ENCODE measurements at places on chromosomes 1 and 21.

DNA sequence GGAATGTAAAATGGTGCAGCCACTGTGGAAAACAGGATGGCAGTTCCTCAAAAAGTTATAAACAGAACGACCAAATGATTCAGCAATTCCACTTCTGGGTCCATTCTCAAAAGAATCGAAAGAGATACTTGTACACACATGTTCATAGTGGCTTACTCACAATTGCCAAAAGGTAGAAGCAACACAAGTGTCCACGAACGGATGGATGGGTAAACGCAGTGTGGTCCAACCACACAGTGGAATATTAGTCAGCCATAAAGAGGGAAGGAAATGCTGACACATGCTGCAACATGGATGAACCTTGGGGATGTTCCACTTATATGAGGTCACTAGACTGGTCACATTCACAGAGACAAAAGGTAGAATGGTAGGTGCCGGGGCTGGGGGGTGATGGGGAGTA lies 5.3 kb downstream of the KRTAP10-1 start:
- DNase-seq, result no peak

GRCh38 chr1:176157995-176158394 lies 49.1 kb downstream of the COP1 start:
- DNase-seq, result no peak

GRCh38 chr1:226680653-226681052 lies 58.4 kb downstream of the ITPKB start:
- no peak for DNase-seq

GRCh38 chr1:232416026-232416568 lies 213.8 kb downstream of the SIPA1L2 start:
- DNase-seq, result no peak

- no peak for DNase-seq
Observed at GRCh38 chr1:151991663-151992302, 1.9 kb downstream of the S100A10 start.

GRCh38 chr1:229479660-229480399 lies 28.3 kb downstream of the NUP133 start:
- peak; percentile 66 for DNase-seq

GRCh38 chr21:18655931-18656330 lies 252.3 kb upstream of the TMPRSS15 start:
- DNase-seq, result no peak

- no peak for DNase-seq
Observed at GRCh38 chr1:208029381-208030287, 118.7 kb upstream of the CD34 start.

GRCh38 chr1:201088395-201088794 lies 23.8 kb downstream of the CACNA1S start:
- DNase-seq, result no peak

- no peak for DNase-seq
Observed at GRCh38 chr1:234602334-234603220, 7.4 kb downstream of the IRF2BP2 start.

- DNase-seq, result no peak
Observed at GRCh38 chr1:100414693-100415497, 62.6 kb downstream of the CDC14A start.

- DNase-seq, result no peak
Observed at GRCh38 chr1:184734980-184735379, 19.7 kb downstream of the EDEM3 start.

GRCh38 chr21:34567604-34568155 lies 47.2 kb downstream of the RCAN1 start:
- no peak for DNase-seq

- DNase-seq, result no peak
Observed at GRCh38 chr1:24896176-24896575, 33.9 kb downstream of the RUNX3 start.

DNA sequence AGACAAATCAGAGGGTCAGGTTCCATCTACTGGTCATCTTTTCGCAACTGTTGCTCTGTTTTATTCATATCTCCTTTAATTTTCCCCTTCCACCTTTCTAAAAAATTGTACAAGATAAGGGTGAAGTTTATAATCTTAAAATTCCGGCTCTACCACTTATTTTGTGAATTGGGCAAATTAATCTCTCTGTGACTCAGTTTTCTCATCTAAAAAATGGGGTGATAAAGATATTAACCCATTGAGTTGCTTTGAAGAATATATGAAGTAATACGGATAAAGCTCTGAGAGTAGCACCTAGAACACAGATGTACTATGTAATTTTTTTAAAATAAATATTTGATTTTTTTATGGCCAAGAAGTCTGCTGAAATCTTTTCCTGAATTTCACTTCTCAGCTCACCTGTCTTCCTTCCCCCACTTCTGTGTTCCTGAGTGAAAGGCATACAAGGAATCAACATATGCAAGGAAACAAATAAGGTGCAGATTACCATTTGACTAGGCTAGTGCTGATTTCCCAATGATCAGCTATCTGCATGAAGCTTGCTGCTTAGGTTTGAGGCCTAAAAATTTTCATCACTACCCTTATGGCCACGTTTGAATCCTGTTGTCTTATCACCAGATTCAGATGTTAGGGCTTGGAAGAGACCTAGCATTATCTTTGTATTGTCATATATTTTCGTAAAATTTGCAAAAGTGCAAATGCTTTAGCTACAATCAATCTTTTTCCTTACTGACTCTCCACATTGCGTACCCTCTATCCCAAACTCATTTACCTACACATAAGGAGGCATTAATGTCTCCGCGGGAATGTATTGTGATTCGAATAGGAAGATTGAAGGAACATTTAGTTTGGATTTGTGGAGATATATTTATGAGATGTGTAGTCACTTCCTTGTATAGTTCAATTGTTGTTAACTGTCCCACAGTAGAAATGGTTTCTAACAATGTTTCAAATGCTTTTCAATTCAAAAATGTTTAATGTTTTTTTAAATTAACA lies 718.3 kb upstream of the PTBP2 start:
- no peak for DNase-seq

- peak; percentile 7 for DNase-seq
Observed at GRCh38 chr21:16460936-16461335, 731.2 kb downstream of the USP25 start.
